Neural crest cell (in vitro differentiated cells): ENCODE measurements at places on chromosomes 3 and 15.

DNA sequence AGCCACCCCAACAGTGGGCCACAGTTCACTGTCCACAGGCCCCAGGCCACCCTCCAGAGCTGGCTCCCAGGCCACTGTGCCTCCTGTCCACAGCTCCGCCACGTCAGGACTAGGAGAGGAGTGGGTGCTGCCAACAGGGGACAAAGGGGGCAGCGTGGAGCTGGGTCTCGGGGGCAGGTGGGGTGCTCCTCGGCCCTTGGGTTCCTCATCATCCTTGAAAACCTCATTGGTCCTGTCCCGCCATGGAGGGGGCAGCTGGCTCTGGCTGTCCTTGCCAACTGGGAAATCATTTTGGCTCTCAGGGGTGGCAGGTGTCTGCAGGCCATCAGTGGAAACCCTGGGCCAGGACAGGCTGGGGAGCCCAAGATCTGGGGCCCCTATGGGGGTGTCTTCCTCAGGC is 45.2 kb downstream of the ADAMTS7 start:
- no peak for DNase-seq

DNA sequence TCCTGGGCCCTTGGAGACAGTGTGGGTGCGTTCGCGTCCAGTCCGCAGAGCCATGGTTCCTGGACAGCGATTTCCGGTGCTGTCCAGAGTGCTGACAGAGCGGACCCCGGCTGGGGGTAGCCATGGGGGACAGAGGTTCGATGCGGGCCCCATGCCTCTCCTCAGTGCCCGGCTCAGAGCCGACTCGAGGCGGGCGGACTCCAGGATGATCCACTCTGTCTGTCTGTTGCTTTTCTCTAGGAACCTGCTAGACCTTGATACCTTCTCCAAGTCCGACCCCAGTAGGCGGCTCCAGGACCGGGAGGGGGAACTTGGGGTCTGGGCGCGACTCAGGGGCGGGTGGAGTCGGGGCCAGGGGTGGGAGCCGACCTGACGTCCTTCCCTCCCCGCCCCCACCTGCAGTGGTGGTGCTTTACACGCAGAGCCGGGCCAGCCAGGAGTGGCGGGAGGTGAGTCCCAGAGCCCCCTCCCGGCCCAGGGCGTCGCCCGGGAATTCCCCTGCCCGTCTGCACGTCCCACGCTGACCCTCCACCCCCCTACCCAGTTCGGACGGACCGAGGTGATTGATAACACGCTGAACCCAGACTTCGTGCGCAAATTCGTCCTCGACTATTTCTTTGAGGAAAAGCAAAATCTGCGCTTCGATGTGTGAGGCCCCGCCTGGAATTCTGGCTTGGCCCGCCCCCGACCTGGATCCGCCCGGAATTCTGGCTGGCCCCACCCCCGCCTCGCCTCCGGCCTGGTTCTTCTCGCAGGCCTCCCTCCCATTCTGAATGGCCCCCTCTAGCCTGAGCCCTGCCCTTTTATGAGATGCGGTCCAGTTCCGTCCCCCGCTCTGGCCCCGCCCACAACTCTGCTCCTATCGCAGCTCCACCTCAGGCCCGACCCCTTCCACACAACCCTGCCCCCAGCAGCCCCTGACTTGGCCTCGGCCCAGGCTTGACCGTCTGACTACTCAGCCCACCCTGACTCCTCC is 1.0 kb downstream of the CPNE9 start:
- DNase-seq: peak; percentile 59

GRCh38 chr3:80754969-80755368 is 987.2 kb upstream of the ROBO1 start:
- no peak for DNase-seq

GRCh38 chr3:82939491-82940097 is 1178.1 kb upstream of the GBE1 start:
- no peak for DNase-seq

- DNase-seq: no peak
These were observed 69.6 kb downstream of the CGNL1 start for GRCh38 chr15:57445872-57446271.

DNA sequence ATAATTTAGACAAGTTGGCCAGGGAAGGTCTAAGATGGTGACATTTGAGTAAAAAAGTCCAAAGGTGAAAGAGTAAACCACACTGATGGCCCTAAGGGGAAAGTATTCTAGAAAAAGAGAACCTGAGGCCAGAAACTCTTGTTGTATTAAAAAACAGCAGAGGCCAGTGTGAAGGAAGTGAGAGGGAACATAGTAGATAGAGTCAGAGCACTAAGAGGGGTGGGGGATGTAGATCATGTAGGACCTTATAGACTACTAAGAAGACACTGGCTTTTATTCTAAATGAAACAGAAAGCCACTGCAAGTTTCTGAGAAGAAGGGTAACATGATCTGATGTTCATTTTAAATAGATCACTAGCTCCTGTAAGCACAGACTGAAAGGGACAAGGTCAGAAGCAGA is 14.5 kb downstream of the POLQ start:
- DNase-seq: no peak

DNA sequence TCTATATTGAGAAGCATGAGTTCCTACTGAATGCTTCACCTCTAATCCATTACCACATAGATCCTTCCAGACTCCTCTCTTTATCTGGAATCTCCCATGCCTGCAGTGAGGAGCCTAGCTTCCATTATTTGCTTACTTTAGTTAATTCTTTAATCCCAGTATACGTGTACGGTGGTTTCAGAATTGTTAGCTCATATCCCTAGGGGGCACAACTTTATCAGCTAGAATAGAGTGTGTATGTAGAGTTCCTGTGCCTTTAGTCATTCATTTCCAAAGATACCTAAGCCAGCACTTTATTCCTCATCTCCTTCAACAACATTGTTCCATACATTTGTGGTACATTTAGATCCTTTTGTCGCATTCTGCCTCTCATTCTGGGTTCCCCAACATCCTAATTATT is 226.0 kb downstream of the TJP1 start:
- DNase-seq: no peak

GRCh38 chr3:39141171-39141995 is 12.0 kb downstream of the CSRNP1 start:
- DNase-seq: no peak

DNA sequence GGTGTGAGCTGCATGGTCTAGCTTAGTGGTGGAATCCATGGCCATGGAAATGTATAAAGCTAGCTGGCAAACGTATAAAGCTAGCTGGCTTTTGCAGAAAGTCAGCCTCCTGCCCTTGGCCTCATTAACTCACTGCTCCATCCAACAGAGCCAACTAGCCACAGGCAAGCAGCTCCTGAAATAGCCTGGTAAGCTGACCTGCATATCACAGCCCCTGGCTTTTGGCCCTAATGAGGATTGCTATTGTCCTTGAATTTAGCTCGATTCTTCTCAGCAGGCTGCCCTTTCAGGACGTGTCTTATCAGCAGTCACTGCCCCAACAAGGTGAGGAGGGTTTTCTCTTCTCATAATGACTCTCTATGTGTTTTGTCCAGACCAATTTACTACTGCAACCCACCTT is 446.8 kb downstream of the WDR72 start:
- no peak for DNase-seq

DNA sequence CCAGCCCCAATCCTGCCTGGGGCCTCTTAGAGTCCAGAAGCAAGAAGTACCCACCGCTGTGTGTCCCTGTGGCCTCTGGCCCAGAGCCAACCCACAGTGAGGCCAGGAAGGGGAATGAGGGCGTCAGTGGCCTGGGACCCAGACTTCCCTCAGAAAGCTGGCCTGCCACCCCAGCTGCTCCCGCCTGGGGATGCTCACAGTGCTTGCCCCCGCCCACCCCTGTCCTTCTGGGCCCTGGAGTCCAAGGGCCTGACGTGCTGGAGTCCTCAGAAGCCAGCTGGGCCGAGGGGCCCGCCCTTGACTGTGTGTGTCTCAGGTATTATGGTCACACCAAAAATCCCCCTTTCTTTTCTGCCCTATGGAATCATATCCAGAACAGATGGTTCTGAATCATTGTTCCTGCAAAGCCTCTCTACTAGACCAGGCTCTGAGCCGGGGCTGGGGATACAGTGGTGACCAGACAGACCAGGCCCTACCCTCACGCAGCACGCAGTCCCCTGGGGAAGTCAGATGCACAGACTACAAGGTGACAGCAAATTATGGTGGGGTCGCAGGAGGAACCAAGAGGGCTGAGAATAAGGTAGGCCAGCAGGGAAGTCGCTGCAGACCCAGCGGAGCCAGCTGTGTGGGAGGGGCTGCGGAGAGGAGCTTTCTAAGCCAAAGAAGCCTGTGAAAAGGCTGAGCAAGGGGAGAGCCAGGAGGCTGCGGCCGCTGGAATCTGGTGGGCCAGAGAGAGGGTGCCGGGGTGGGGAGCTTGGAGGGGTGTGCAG is 99.1 kb downstream of the VGLL4 start:
- DNase-seq: no peak

- no peak for DNase-seq
These were observed 8.7 kb downstream of the SLC6A6 start for GRCh38 chr3:14411166-14411526.

- DNase-seq: no peak
These were observed 25.2 kb downstream of the CD200 start for GRCh38 chr3:112357930-112358780.

DNA sequence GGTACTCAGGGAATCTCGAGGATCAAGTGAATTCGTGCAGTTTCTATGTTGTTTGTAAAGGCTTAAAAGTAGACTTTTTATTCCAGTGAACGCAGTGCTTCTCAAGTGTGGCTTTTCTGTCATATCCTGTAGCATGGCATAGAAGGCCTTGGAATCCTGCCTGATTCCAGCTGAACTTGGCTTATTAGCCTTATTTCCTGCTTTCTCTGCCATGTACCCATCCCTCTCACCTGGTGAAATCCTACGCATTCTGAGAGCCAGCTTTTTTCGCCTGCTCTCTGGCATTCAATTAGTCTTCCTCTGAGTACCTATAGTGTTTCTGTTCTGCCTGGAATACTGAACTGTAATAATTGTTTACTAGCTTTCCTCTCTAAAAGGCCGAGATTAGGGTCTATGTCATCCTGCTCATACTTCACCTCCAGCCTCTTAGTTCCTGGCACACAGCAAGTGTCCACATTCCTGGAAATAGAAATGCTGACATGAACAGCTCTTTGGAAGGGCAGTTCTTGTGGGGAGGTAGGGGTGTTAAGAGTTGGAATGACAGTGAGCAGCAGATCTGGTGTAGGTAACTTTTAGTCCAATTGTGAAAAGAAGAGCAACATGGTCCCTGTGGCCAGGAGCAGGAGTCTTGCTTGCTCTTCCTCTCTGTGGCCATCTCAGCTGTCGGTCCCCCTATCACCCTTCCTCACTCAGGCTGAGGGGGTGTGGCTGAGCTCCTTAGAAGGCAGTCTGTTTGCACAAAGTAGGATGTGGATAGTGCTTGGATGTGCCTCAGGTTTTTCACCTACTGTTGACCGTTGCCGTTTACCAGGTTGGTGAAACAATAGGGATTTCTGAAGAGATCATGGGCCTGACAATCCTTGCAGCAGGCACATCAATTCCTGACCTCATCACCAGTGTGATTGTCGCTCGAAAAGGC is 30.4 kb downstream of the SLC24A1 start:
- DNase-seq: no peak

DNA sequence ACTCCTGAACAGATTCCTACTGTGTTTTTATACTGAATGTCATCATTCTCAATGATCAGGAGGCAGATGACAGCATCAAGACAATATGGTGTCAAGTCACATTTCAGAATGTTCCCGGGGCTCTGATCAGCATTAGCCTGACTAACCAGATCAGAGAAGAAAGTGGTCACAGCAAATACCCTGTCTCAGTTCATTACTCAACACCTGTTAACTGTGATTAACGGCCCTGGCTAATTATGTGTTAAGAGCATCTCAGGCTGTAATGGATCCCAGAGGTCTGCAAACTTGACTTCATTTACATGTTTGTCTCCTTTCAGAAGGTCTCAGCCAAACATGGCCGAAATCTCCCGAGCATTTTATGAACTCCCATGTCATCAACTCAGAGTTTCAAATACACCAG is 833.7 kb downstream of the FHIT start:
- DNase-seq: no peak

DNA sequence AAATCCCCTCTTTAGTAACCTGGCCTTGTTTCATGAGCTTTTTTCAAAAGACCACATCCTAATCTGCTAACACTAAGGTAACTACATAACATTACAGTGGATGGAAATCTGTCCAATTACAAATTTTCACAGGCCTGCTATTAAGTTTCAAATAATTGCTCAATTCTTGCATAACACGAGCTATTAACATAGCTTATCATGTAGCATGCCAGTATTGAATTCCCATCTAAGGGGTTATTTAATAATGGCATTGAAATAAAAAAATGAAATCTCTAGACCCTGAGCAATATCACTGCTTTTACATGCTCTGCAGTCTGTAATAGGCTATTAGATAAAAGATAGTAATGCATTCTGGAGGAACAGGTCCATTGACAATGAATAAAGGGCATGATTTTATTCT is 748.3 kb upstream of the NECTIN3 start:
- no peak for DNase-seq

DNA sequence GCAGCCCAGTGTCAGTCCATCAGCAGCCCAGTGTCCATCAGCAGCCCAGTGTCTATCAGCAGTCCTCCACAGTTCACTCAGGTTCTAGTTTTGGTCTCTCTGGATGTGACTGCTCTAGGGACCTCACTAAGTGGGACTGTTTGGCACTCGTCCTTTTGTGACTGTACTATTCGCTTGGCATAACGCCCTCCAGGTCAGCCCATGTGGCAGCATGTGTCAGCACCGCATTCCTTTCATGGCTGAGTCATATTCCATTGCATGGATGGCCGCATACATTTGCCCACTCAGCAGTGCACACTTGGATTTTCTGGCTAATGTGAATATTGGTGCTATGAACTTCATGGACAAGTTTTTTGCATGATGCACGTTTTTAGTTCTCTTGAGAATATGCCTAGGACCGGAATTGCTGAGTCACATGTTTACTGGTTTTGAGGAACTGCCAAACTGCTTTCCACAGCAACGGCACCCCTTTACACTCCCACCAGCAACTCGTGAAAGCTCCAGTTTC is 16.4 kb downstream of the CHST13 start:
- no peak for DNase-seq

GRCh38 chr3:33787328-33788009 is 11.0 kb upstream of the PDCD6IP start:
- peak; percentile 50 for DNase-seq

DNA sequence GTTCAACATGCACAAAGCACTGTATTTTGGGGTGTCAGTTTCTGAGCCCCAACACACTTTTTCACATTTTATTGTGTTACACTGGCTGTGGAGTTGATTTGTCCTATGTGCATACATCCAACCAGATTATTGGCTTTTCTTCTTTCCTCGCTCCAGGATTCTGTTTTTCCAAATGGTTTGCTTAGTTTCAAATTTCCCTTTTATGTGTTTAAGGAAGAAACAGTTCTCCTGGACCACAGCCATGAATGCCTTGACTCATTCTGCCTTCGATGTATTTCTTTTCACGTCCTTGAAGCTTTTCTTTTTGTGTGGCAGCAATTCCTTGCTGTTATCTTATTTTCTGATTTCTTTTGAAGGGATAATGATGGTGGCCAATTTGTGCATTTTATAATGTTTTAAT is 53.8 kb downstream of the CACNA2D3 start:
- no peak for DNase-seq

DNA sequence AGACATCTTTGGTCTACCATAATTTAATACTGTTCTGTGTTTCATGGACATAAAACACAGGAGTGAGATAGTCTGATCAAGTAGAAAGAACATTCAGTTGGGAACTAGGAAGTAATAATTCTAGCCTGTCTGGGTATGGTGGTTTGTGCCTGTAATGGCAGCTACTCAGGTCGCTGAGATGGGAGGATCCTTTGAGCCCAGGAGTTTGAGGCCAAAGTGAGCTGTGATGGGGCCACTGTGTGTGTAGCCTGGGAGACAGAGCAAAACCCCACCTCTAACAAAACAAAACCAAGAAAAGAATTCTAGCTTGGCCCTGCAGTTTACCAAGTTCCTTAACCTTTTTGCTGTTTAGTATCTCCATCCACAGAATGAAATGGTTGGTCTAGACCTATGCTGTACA is 36.8 kb downstream of the KAT2B start:
- no peak for DNase-seq

- DNase-seq: no peak
These were observed 435.6 kb upstream of the GRM7 start for GRCh38 chr3:6425289-6425820.
